ENCODE measurements at places on chromosomes 3 and 15. TPM values are rescaled to one million over a fixed set of nuclear protein-coding genes. Genes with fewer than 3 reads are reported as not detected.

ISLR gene
- not detected for total RNA-seq

DNA sequence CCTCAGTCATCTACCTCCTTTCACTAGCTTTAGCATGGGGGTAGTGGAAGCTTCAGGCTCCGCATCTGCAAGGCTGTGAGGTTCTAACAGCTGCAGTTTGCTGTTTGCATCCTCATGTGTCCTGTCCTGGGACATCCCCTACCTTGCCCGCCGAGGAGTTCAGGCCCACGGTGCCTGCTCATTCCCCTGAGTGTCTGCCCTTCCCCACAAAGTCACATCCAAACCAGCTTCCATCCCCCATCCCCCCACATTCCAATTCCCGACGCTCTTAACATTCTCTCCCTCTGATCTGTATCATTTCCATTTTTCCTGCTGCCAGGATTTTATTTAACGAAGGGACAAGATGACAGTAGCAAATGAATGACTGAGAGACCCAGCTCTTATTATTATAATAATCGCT lies 43.8 kb downstream of the HRH1 start:
- no peak overlapping the region for H3K27ac ChIP-seq
- H3K36me3 ChIP-seq: peaks cover 5% of the 10 kb centered on the region
- DNase-seq: no peak
- H3K4me3 ChIP-seq: no peak overlapping the region

DNA sequence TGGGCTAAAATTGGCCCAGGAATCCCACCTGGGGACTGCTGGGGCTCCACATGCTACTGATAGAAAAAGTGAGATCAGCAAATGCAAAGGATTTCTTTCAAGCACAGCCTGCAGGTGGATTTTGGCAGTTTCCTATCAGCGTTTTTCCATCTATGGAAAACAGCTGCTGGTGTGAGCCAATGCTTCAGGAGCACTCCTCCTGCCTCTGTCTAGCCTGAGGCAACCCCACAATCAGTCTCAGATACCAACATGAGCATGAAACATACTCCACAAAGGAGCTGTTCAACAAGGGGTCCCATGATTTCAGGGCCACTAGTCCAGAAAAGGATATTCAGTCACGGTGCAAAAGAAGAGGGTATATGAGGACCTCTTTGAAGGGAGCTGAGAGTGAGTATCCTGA lies 311.5 kb upstream of the THBS1 start:
- H3K4me1 ChIP-seq: peaks cover 18% of the 10 kb centered on the region
- H3K27ac ChIP-seq: no peak overlapping the region
- no peak overlapping the region for H3K4me3 ChIP-seq
- H3K27me3 ChIP-seq: no peaks in the 10 kb centered on the region
- no peaks in the 10 kb centered on the region for H3K36me3 ChIP-seq

GRCh38 chr3:67674055-67674454 lies 19.6 kb upstream of the SUCLG2 start:
- H3K27me3 ChIP-seq: no peaks in the 10 kb centered on the region
- no peaks in the 10 kb centered on the region for H3K4me1 ChIP-seq
- no peak overlapping the region for H3K27ac ChIP-seq

PGBD4 gene
- total RNA-seq: 2.6 TPM
